ENCODE measurements at places on chromosomes 5 and 9.
A peak's percentile ranks its signal among the peaks of the same experiment; 100 is the strongest.

- no peak overlapping the region for H3K4me3 ChIP-seq
- no peaks in the 10 kb centered on the region for H3K27me3 ChIP-seq
- H3K4me1 ChIP-seq: peaks cover 6% of the 10 kb centered on the region
- H3K27ac ChIP-seq: no peak overlapping the region
- DNase-seq: no peak
Observed at GRCh38 chr9:4346131-4346530, 46.3 kb upstream of the GLIS3 start.

- H3K4me3 ChIP-seq: no peak overlapping the region
- DNase-seq: peak; percentile 13
- peaks cover 20% of the 10 kb centered on the region for H3K4me1 ChIP-seq
Observed at GRCh38 chr5:137734962-137735554, 831 bp downstream of the KLHL3 start.

DNA sequence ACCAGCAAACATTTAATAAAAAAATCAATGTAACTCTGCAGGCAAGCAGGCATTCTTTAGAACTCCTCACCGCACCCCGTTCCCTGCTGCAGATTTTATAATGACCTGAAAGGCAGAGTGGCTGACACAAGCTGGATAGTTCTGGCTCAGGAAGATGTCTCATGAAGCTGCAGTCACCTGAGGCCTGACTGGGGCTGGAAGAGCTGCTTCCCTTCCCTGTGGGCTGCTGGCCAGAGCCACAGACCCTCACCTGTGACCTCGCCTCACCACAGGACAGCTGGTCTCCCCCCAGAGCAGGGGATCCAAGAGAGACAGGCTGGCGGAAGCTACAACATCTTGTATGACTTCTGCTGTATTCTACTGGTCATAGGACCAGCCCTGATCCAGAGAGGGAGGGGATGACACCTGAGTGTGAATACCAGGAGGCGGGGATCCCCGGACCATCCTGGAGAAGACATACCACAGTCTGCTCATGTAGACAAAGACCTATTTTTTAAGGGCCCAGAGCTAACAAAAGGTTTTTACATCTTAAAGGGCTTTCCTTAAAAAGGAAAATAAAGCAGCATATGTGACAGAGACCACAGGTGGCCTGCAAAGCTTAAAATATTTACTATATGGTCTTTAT, 43.9 kb downstream of the RAPGEF1 start:
- no peak overlapping the region for H3K4me3 ChIP-seq
- no peaks in the 10 kb centered on the region for H3K27me3 ChIP-seq
- H3K36me3 ChIP-seq: peaks cover 19% of the 10 kb centered on the region
- no peak overlapping the region for H3K27ac ChIP-seq

DNA sequence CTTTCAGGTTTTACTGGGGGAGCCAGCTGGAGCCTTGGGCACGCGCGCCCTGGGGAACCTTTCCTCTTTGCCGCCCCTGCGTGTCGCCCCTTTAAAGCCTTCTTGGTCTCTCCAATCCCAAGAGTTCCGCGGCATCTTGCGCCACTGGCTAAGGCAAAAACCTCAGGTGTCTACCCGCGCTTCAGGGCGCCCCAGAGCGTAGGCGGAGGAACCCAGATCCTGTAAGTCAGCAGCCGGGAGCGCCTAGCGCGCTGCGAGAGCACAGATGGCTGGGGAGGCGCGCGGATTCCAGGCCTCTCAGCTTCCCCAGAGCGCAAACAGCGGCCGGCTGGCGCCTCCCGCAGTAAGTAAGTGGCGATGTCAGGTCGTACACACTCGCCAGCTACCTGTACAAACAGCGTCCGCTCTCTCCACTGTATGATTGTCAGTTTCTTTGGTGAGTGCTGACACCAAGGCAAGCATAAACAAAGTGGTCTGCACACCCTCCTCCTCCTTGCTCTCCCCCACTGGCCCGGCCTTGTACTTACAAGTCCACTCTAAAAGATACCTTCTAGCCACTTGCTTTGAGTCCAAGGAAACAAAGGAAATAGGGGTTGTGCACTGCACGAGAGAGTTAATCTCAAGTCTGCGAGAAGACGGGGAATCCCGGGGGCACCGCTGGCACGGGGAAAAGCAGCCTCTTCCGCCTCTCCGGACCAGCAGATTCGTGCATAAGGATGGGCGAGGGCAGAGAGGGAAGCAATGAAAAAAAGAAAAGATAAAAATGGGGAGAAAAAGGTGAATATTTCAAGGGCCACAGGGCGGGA, 2.9 kb downstream of the HTR1A start:
- no peaks in the 10 kb centered on the region for H3K36me3 ChIP-seq
- peaks cover 22% of the 10 kb centered on the region for H3K27me3 ChIP-seq
- no peak for DNase-seq
- H3K4me1 ChIP-seq: no peaks in the 10 kb centered on the region
- no peak overlapping the region for H3K27ac ChIP-seq

DNA sequence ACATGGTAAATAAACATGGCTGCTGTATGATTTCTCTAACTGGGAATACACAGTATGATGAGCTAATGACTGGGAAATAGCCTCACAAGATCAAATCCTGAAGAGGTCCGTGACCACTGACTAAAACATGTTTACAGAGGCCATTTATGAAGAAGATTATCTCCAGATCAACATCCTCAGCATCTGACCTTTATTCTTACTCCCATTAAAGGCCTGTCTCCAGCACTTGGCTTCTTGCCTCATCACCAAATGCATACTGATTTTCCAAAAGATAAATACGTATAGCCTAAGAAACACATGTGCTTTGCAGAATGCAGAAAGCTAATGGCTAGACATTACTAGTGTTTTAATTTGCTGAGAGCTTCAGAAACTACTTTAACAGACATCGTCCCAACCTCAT, 108.0 kb upstream of the TSLP start:
- no peaks in the 10 kb centered on the region for H3K36me3 ChIP-seq
- H3K4me3 ChIP-seq: no peak overlapping the region
- H3K27me3 ChIP-seq: no peaks in the 10 kb centered on the region
- no peaks in the 10 kb centered on the region for H3K4me1 ChIP-seq
- H3K27ac ChIP-seq: no peak overlapping the region

DNA sequence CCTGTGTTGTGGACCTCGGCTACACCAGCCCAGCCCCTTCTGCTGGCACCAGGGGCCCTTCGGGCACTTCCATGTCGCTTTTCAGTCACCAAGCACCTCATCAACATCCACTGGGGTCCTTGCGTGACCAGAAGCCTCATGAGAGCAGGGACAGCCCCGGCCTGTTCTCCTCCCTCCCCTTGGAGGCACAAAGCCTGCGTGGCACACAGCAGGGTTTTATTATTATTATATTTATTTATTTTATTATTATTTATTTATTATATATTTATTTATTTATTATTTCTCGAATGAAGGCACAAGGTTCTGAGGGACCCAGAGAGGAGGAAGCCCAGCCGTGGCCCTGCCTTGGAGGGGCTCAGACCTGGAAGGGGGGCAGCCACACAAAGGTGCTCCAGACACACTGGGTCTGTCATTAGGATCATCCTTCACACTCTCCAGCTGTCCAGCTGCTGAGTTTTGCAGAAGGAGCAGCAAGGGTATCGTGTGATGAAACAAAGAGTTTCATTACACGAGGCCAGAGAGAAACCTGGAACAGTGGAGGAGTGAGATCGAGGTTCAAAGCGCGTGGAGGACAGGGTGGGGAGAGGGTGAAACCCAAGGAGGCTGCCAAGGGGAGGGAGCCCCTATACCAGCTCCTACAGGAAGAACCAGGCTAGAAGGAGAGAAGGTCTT, 5.2 kb downstream of the VAV2 start:
- H3K4me3 ChIP-seq: no peak overlapping the region
- no peaks in the 10 kb centered on the region for H3K36me3 ChIP-seq
- no peak overlapping the region for H3K27ac ChIP-seq
- no peak for DNase-seq

GRCh38 chr9:85723215-85723614, 18.5 kb downstream of the AGTPBP1 start:
- peaks cover 44% of the 10 kb centered on the region for H3K36me3 ChIP-seq
- no peak overlapping the region for H3K4me3 ChIP-seq
- no peaks in the 10 kb centered on the region for H3K27me3 ChIP-seq

DNA sequence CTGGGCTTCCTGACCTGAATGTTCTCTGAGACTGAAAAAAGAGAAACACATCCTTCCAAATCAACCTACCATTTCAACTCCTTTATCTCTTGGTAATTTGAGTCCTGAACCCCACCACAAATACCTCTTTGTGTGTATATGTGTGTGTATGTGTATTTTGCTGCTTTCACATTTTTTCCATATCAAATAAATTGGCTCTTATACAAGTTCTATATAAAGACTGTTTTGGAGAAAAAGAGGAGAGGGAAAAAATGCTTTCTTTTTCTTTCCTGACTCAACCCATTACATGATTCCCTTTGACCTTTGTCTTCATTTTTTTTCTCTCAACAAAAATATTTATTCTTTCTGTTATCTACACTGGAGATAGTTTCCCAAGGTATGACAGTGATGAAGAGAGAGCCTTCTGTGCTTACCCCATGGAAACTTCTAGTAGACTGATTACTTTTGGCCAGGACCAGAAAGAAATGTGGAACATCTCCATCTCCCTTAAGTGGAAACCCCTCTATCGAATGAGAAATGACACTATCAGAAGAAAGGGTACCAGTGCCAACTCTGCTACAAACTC, 85.3 kb downstream of the PAPPA start:
- no peaks in the 10 kb centered on the region for H3K36me3 ChIP-seq
- no peaks in the 10 kb centered on the region for H3K4me1 ChIP-seq
- no peak for DNase-seq
- no peaks in the 10 kb centered on the region for H3K27me3 ChIP-seq

DNA sequence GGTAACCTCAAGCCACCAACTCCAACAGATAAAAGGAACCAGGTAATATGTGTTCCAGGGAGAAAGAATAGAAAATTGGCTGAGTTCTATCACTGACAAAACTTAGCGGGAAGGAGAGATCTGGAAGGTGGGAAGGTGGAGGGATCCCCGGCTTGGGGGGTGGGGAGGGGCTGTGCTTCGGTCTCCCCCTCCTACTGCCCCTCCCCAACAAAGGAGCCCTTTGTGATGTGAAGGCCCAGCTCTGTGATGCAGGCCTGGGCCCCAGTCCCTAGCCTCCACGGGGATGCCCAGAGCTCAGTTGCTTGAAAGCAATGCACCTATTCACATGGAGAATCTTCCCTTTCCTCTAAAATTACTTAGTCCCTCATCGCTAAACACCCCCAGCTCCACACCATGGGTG, 4.4 kb upstream of the ZNF484 start:
- no peaks in the 10 kb centered on the region for H3K27me3 ChIP-seq
- no peak for DNase-seq
- no peak overlapping the region for H3K27ac ChIP-seq
- peaks cover 8% of the 10 kb centered on the region for H3K36me3 ChIP-seq
- no peak overlapping the region for H3K4me3 ChIP-seq

- no peak overlapping the region for H3K27ac ChIP-seq
- no peaks in the 10 kb centered on the region for H3K4me1 ChIP-seq
- H3K27me3 ChIP-seq: peaks cover 25% of the 10 kb centered on the region
- no peaks in the 10 kb centered on the region for H3K36me3 ChIP-seq
Observed at GRCh38 chr5:77908787-77909186, 132.6 kb upstream of the TBCA start.

- H3K27me3 ChIP-seq: no peaks in the 10 kb centered on the region
- no peak overlapping the region for H3K27ac ChIP-seq
- no peak for DNase-seq
- peaks cover 10% of the 10 kb centered on the region for H3K4me1 ChIP-seq
- peaks cover 13% of the 10 kb centered on the region for H3K36me3 ChIP-seq
Observed at GRCh38 chr5:67149951-67150523, 46.6 kb downstream of the CD180 start.

DNA sequence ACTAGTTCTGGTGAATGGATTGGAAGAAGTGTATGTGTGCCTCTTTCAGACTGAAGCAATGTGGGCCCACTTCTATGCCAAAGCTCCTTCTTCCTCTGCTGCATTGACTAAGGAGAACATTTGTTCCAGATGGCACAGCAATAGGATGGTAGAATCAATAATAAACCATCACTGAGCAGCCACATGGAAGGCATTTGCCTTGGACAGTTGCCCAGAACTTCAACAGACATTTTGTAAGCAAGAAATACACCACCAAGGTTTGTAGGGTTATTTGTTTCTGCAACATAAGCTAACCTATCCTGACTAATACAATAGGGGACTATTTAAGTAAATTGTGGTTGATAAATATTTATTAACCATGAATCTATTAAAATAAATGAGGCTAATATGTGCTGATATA, 37.7 kb upstream of the CSNK1G3 start:
- no peak overlapping the region for H3K4me3 ChIP-seq
- no peaks in the 10 kb centered on the region for H3K36me3 ChIP-seq
- H3K27ac ChIP-seq: no peak overlapping the region
- no peaks in the 10 kb centered on the region for H3K4me1 ChIP-seq
- DNase-seq: no peak

DNA sequence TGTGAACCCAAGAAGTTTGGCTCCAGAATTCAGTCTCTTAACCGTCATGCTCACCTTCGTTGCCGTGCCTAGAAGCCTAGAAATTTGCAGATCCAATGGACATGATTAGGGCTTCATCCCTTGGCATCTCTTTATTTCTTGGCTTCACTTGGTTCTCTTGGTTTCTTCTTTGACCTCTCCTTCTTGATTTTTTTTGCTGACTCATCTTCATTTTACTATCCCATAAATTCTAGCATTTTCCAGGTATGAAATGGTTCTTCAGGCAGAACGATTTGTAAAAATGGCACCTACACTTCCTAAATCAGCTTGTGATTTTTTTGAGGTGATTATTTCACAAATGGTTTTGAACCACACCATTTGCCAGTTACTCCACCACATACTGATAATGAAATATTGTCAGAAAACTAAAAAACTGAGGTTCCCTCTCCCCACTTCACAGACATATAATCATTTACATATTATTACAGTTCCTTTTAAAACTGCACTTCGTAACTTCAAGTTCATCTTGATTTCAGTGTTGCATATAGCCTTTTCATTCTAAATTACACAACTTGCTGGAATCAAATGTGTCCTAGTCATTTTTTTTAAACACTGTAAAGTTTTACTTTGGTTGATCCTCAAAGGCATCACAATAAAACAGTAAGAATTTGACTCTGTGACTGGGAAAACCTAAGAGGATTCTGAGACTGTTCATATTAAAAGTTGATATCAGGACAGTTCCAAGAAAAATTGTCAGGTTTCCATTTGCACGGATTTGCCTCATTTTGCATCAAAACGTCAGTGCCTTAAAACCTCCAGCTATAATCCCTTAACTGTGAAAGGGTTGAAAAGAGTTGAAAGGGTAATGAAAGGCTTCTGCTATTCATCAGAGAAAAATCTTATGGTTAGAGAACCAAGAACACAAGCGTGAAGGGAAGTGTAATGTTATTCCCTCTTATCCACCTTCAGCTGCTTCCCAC, 8.9 kb upstream of the NREP start:
- DNase-seq: no peak
- peaks cover 4% of the 10 kb centered on the region for H3K4me1 ChIP-seq
- no peak overlapping the region for H3K4me3 ChIP-seq
- H3K36me3 ChIP-seq: no peaks in the 10 kb centered on the region
- H3K27me3 ChIP-seq: peaks cover 22% of the 10 kb centered on the region
